ENCODE measurements at places on chromosomes 1 and 21.

- DNase-seq, result no peak
These were observed 17.5 kb upstream of the PRKAA2 start for GRCh38 chr1:56627636-56628039.

DNA sequence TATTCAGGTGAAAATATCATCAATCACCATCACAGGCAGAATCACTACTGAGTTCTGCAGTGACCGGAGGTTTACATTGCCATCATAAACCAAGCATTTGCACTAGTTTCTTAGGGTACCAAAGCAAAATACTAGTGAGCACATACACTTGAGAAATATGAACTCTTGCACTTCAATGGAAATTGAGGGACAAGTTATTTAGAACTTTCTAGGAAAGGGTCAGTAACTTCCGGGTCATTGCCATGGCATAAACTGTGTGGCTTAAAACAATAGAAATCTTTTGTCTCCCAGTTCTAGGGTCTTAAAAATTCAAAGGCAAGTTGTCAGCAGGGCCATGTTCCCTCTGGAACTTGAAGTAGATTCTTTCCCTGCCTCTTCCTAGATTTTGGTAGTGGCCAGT is 197.5 kb downstream of the ZC3H11B start:
- DNase-seq, result no peak

GRCh38 chr1:200741551-200742207 is 3.0 kb downstream of the CAMSAP2 start:
- no peak for DNase-seq

DNA sequence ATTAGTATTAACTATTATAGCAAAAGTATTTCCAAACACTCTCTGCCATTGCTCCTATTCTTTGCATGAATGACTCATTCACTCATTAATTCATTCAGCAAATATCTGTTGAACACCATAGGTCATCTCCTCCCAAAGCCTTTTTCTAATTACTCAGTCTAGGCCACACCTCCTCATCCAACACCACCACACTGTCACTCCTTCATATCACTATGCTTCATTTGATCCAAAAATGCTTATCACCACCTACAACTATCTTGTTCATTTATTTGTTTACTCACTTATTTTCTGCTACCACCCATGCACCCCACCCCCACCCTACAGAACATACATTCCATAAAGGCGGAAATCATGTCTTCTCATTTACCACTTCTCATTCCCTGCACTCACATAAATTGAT is 94.4 kb upstream of the TNFSF4 start:
- DNase-seq, result no peak

- DNase-seq, result no peak
These were observed 4.8 kb upstream of the IRF6 start for GRCh38 chr1:209810783-209811182.

- no peak for DNase-seq
These were observed 14.8 kb downstream of the PI4KB start for GRCh38 chr1:151312411-151312810.

DNA sequence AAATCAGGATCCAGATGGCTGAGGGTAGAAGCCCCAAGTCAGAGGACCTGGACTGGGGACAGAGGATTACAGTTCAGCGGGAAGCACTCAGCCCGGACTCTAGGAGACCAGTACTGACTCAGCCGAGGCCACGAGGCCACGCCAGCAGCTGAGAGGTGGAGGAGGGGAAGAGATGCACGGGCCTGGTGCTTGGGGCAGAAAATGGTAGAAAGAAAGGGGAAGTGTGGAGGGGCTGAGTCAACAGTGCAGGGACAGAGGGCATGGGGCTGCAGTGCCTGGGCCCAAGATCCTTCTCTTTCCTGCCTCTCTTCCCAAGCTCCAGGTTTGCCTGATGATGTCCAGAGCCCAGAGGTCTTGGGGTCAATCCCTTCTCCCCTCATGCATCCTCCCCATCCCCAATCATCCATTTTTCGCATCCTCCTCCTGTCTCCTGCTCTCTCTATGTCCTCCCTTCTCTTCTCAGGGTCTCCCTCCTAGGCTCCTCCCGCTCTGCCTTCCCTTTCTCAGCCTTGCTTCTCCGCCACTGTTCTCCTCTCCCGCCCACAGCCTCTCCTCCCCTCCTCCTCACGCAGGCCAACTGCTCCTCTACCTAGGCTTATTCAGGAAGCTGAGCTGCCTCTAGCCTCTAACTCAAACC is 7.7 kb downstream of the ARHGEF2 start:
- no peak for DNase-seq

GRCh38 chr1:14106679-14107313 is 406.8 kb downstream of the PRDM2 start:
- DNase-seq, result no peak

DNA sequence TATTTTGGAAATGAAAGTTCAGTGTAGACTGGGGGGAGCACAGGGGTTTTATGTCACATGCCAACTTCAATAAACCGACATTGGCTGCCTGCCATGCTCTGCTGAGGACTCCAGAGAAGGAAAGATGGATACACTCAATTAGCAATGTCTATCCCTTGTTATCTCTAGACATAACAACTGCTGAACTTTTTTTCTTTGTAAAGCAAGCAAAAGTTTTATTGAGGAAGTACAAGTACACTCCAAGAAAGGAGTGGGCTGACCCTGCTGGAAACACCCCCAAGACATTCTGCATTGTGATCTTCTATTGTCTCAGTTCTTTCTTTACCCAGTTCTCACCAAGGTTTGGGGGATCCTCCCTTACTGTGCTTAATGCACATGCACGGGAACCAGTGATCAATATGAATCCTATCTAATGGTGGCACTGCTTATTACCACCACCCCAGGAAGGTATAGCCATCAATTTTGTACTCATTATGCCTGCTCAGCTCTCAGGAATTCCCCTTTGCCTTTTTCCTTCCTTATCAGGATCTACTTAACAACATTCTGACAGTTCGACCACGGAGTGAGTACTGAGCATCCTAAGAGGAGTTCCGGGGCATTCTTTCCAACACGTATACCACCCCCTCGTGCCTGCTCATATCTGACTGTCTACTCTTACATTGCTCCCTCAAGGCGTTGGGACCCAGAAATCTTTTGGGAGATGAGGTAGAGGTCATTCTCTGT is 28.7 kb downstream of the SYNJ1 start:
- no peak for DNase-seq

- no peak for DNase-seq
These were observed 55.6 kb upstream of the ADAR start for GRCh38 chr1:154663471-154664060.

DNA sequence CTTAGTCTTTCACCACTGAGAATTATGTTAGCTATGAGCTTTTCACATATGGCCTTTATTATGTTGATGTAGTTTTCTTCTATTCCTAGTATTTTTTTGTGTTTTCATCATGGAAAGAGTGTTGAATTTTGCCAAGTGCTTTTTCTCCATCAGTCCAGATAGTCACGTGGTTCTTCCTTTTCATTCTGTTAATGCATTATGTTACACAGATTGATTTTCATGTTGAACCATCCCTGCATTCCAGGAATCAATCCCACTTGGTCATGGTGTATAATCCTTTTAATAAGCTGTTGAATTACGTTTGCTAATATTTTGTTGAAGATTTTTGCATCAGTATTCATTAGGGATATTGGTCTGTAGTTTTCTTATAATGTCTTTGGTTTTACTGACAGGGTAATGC is 17.7 kb downstream of the FHAD1 start:
- no peak for DNase-seq

DNA sequence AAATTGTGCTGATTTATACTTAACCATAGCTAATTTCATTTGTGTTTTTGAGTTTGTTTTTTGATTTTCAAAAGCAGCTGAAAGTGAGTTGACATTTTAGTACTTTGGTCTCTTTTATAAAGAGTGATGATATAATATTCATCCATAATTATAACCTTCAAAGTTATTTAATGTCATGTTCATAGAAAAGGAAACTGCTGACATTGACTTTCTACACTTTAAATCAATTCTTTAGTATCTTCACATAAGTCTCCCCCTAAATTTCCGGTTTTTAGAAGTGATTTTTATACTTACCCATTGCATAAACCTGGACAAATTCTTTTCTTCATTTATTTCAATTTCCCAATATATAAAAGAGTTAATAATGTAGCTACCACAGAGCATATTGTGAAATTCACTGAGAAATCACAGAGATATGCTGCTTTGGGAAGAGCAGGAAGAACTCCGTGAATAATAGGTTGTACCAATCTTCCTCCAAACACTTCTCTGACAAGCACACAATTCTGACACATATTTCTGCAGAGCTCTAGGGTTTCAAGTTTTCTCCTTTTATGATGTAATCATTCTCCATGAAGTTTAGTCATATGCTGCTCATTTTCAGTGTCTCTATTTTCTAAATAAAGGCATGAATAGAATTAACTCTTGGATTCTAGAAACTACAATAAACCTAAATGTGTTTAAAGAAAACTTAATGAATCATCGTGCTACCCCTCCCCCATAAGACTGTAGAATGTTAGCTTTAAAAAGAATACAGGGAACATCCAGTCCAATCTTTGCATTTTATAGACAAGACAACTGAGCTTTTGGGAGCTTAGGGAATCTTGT is 25.6 kb upstream of the CDC42BPA start:
- no peak for DNase-seq

GRCh38 chr1:195851804-195852203 is 756.4 kb downstream of the KCNT2 start:
- DNase-seq, result no peak

All from CD4-positive, alpha-beta T cell treated with Interleukin-17A for 1 hour (primary cell).